ENCODE measurements at places on chromosomes 6 and 20.
A peak's percentile ranks its signal among the peaks of the same experiment; 100 is the strongest.

DNA sequence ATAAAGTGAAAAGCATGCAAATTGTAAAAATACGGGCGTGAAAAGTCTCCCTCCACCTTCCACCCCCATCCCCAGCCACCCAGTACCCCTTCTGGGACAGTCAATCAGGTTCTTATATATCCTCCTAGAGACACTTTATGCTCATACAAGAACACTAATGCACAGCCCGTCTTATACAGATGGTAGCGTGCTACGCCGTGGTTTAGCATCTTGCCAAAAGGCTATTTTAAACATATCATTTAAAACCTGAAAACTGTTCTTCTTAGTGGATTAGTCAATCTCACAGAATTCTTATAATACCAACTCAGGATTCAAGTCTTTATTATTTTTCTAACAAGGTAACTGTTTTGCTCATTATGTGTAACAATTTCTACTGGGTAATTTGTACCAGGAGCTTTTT, 57.2 kb upstream of the MRPS10 start:
- no peak for DNase-seq

DNA sequence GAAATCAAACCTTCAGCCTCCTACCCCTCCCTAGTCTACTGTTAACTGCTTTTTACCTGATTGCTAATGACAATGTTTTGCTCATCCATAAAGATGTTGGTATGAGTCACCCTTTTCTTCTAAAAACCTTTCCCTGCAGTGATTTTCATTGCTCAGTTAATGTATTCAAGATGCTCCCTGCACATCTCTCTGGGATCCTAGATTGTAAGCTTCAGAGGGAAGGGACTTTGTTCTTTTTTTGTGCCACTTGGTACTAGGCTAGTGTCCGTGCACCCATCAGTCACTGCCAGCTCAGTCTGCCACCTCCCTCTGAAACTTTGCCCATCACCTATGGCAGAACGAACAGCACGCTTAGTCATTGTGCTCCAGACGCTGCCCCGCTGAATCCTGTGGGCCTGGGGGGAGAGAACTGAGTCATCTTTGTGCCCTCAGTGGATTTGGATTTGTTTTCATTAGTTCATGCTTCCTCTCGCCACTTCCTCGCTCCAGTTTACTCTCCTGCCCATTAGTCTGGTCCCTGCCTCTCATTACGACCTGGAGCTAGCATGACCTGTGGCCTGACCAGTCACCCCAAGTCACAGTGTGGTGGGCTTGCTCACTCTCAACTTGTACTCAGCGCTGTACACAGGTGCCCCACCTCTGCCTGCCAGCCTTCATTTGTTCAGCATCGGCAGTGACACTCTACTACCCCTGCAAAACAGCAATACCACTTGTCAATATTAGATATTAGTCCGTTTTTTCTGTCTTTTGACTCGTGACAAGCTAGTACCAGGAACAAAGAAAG, 78.0 kb upstream of the TMEM181 start:
- DNase-seq, result no peak

DNA sequence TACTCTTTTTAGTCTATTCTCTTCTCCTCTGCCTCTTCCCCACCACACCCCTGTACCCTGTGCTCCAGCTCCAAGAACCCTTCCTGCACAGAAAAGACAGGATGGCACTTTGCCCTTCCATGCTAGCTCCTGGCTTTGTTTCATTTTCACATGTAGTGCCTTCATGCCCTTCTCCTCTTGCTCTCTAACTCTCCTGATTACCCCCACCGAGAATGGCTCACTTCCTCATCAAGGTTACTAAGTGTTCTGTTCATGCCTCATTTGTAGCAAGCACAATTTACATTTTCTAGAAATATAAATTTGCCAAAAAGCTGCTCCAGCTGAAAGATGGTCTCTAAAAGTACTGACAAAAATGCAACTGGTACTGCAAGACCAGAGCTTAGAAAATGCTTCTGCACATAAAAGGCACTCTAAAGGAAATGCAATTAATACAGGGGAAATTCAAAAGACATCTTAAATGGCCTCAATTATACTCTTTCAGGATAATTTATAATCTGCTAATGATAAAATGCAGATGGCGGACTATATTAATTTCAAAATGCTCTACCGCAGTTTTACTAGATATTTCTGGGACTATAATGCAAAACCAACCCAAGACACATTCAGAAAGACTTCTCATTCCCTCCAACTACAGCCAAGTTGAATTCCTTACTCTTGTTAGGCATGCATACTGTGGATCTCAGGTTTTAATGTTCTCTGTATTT, 570.2 kb downstream of the PRKN start:
- DNase-seq, result no peak

- DNase-seq, result no peak
Observed at GRCh38 chr6:23875006-23875405, 251.0 kb upstream of the NRSN1 start.

- no peak for DNase-seq
Observed at GRCh38 chr6:148090326-148090725, 252.3 kb upstream of the SASH1 start.

DNA sequence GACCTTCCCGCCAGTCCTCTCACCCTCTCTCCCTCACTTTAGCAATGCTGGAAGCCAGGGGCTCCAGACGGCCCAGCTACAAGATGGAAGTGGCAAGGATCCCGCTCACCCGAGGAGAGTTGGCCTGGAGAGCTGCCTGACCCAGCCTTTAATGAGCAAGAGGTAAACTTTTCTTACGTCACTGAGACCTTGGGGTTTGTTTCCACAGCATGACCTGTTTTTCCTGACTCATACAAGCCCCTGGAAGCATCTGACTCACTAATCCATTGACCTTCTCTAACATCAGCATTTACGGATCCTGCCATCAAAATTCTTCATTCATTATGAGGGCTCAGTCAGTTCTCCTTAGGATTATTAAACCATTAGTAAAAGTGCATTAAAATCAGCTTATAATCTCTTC, 120.4 kb downstream of the MYLK4 start:
- peak; percentile 100 for DNase-seq

DNA sequence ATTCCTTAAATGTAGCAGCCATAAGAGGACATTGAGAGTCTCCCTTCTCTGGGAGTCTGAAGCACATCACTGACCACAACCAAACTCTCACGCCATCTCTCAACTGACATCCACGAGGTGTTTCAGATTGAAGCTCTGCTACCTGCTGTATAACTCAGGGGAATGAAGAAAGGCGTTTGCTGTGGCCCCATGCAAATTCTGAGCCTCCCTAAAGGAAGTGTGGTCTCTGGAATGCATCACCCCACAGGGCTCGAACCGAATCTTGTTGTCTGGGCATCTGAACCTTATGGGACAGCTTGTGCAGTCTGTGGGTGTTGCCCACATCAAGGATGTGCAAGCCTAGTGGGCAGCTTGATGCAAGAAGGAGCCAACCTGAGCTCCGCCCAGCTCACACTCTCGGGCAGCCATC, 10.9 kb downstream of the PMEPA1 start:
- no peak for DNase-seq

DNA sequence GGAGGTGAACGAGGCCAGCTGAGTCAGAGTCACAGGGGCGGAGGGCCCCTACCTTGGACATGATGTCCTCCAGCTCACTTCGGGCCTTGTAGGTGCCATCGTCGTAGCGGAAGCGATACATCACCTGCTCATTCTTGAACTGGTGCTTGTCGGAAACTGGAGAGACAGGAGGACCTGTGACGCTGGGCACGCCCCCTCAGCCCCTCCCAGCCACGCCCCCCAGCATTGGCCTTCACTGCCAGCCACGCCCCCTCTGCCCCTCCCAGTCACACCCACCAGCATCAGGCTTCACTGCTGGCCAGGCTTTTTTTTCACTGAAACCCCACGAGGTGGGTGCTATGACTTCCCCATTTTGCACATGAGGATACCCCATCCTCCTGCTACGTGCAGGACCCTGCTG, 148.2 kb downstream of the PREX1 start:
- DNase-seq, result no peak
